Activated B cell treated with CpG ODN at 0.5 μM for 24 hours (primary cell): ENCODE measurements at places on chromosomes 5 and 9. TPM values are rescaled to one million over a fixed set of nuclear protein-coding genes. Genes with fewer than 3 reads are reported as not detected.

Gene SRP19
- 50.4 and 51.6 TPM in 2 replicates for total RNA-seq

Gene UNC13B
- total RNA-seq: 0.53 and 0.78 TPM in 2 replicates

Gene PRELID2
- 2.6 and 3.3 TPM in 2 replicates for total RNA-seq

Gene LCP2
- total RNA-seq: 7.0 and 8.5 TPM in 2 replicates

Gene OBP2B
- total RNA-seq: not detected in 2 replicates

Gene EFNA5
- total RNA-seq: not detected in 2 replicates

Gene GLDC
- 2.3 and 2.6 TPM in 2 replicates for total RNA-seq

Gene OTP
- not detected in 2 replicates for total RNA-seq

Gene SPINK6
- total RNA-seq: not detected in 2 replicates

Gene FOXD4L6
- not detected in 2 replicates for total RNA-seq

Gene C5orf58
- not detected in 2 replicates for total RNA-seq

Gene GABRA1
- total RNA-seq: not detected in 2 replicates

Gene PCDHGA5
- 1.1 and 1.2 TPM in 2 replicates for total RNA-seq

Gene ECM2
- total RNA-seq: not detected in 2 replicates

Gene PCDHGA9
- 1.1 and 1.3 TPM in 2 replicates for total RNA-seq

Gene PCDH12
- total RNA-seq: not detected in 2 replicates

Gene PNPLA7
- total RNA-seq: 5.5 and 6.1 TPM in 2 replicates

Gene FRRS1L
- not detected in 2 replicates for total RNA-seq

Gene ACTBL2
- total RNA-seq: not detected in 2 replicates

Gene KIF4B
- total RNA-seq: not detected in 2 replicates

Gene ZBTB26
- 9.7 and 11.9 TPM in 2 replicates for total RNA-seq

Gene TRPM6
- total RNA-seq: not detected in 2 replicates

Gene OR2S2
- not detected in 2 replicates for total RNA-seq

Gene SH3GL2
- not detected in 2 replicates for total RNA-seq

Gene NAIP
- total RNA-seq: 11.2 and 15.0 TPM in 2 replicates

Gene ACER2
- total RNA-seq: 1.4 and 2.0 TPM in 2 replicates

Gene SLIT3
- total RNA-seq: not detected in 2 replicates

Gene EGFL7
- not detected in 2 replicates for total RNA-seq

Gene SPAAR
- total RNA-seq: not detected in 2 replicates

Gene CNTLN
- 0.38 and 0.46 TPM in 2 replicates for total RNA-seq

Gene MRPL41
- 26.0 and 32.9 TPM in 2 replicates for total RNA-seq

Gene PPP3R2
- total RNA-seq: not detected in 2 replicates

Gene ECSCR
- total RNA-seq: not detected in 2 replicates

Gene MAMDC4
- 5.2 and 6.1 TPM in 2 replicates for total RNA-seq

Gene CORO2A
- 0.59 and 0.78 TPM in 2 replicates for total RNA-seq

Gene MARVELD2
- 1.2 and 1.6 TPM in 2 replicates for total RNA-seq
